NCI-H146 (cell line): ENCODE measurements at places on chromosomes 2 and 18.

DNA sequence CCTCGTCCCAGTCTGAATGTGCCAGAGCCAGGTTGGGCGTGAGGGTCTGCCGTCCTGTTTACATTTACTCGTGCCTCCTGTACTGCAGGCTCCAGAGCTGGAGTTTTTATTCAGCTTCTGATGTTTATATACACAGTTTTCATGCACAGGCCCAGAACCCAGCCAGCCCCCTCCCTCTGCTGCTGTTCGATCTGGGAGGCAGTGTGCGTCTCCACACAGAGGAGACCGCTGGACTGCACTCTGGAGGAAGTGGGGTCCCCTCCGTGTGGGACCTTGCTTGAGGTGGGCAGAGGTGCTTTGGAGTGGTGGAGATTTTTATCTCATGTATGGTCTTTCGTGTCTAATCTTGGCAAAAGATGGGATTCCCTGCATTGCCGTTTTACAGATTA is 90.6 kb downstream of the GLI2 start:
- DNase-seq = no peak

- DNase-seq = peak; percentile 90
Observed at GRCh38 chr18:61127714-61128467, 205.3 kb upstream of the CDH20 start.

- DNase-seq = no peak
Observed at GRCh38 chr18:13279181-13280069, 60.9 kb downstream of the LDLRAD4 start.

DNA sequence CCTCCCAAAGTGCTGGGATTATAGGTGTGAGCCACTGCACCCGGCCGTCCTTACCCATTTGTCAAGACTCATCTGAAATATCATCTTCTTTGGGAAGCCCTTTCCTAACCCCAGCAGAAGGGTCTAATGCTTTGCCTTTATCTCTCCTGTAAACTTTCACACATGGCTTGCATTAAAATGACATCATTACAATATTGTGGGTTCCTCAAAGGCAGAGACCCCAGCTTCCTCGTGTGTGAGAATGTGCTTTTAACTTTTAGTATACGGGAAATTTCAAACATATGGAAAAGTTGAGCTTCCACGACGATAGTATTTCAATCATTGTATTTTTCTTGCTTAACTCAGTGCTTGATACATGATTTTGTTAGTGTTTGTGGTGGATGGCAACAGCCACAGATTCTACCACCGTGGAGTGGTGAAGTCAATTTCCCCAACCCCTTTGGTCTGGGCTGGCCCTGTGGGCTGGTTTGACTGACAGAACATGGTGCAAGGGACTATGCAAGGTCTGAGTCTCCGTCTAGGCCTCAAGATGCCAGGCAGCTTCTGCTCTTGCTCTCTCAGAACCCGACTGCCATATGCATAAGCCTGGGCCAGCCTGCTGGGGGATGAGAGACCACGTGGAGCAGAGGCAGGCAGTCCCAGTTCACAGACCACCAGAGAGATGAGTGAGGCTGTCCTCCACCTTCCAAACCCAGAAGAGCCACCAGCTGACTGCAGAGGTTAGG is 39.9 kb downstream of the NGEF start:
- no peak for DNase-seq

DNA sequence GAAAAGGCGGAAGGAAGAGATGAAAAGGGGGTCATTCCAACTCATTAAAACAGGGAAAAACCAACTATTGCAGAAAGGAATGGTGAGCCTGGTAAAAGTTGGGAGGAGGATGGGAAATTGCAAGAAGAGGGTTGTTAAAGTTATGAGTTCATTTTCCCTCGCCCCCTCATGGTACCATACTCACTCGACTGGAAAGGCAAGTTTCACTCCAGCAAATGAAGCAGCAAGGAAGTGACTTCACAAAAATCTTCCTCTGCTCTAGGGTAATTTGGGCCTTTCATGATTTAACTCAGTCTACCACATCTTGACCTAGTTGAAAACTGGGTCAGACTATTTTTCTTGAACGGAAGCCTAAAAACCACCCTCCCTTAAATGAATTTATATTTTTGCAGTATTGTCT is 22.8 kb upstream of the DAW1 start:
- no peak for DNase-seq

- DNase-seq = no peak
Observed at GRCh38 chr2:1718339-1719220, 25.7 kb downstream of the PXDN start.

- DNase-seq = no peak
Observed at GRCh38 chr2:169979025-169979424, 151.8 kb downstream of the UBR3 start.

DNA sequence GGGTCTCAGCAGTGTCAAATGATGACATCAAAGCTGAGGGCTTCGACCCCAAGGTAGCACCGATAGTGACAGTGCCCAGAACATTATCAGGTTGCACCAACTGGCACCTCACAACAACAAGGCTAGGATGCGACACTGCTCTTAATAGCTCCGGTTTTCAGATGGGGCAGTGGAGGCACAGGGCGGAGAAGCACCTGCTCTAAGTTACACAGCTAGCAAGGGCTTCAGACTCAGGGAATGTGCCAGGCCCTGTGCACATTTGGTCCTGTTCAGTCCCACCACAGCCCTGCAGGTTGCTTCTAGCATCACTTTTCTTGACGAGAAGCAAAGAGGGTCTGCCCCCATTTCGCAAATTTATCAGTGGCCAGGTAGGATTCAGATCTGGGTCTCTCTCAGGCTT is 74.1 kb downstream of the DGKD start:
- no peak for DNase-seq

DNA sequence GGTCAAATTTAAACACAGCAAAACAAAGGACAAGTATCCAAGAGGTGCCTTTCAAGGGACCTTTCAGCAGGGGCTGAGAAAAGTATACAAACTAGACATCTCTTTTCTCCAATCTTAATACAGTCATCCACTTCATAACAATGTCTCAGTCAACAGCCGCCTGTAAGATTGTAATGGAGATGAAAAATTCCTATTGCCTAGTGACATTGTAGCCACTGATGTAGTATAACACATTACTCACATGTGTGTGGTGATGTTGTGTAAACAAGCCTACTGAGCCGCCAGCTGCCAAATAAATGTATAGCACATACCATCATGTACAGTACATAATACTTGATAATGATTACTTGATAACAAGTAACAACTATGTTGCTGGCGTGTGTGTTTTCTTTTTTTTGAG is 31.0 kb downstream of the VIT start:
- DNase-seq = no peak

- DNase-seq = peak; percentile 35
Observed at GRCh38 chr2:200863782-200864175, 679 bp downstream of the CLK1 start.

GRCh38 chr2:224272237-224272910 is 129.5 kb downstream of the FAM124B start:
- no peak for DNase-seq

- no peak for DNase-seq
Observed at GRCh38 chr2:165275932-165276331, 36.7 kb downstream of the SCN2A start.

DNA sequence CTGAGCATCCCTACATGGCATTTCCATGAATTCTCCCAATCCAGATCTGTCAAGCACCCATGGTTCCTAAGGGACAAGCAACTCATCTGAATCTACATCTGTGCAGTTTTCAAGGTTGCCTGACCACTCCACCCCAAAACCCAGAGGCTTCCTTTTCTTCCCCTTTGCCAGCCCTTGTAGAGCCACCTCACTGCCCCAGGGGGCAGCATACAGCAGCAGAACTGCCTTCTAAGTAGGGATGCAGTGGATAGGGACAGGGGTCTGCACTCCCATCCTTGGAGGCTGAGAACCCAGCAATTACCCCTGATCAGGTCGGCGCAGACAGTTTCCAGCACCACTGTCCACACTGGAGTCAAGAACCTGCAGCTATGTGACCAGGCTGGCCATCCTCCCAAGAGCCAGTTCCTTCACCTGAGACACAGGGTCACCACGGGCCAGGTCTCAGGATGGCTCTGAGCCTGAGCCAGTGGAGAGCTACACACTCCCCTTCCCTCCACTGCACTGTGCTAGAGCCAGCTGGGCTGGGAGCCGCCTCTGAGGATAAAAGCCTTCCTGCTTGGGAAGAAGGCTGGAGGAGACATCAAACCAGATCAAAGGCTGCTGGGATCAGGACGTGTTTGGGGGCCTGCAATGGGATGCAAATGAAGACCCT is 283.1 kb downstream of the CELF4 start:
- DNase-seq = no peak

GRCh38 chr2:74789271-74789670 is 44.7 kb upstream of the HK2 start:
- DNase-seq = no peak

DNA sequence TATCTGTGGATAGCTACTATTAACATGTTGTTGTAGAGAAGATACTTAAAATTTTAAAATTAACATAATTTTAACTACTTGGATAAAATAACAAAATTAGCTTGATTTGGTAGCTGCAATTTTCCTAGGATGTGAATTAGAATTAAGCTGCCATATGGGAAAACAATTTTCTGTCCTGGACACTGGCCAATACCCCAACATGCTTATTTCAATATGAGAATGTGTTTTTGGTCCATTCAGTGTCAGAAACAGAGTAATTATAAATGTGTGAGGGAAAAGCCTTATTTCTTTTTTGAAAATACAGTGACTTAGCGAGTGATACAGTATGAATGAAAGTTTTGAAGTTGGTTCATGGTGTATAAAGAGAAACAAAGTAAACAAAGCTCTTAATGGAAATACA is 948.3 kb upstream of the GYPC start:
- no peak for DNase-seq

GRCh38 chr2:43328133-43328532 is 101.7 kb upstream of the ZFP36L2 start:
- DNase-seq = no peak

DNA sequence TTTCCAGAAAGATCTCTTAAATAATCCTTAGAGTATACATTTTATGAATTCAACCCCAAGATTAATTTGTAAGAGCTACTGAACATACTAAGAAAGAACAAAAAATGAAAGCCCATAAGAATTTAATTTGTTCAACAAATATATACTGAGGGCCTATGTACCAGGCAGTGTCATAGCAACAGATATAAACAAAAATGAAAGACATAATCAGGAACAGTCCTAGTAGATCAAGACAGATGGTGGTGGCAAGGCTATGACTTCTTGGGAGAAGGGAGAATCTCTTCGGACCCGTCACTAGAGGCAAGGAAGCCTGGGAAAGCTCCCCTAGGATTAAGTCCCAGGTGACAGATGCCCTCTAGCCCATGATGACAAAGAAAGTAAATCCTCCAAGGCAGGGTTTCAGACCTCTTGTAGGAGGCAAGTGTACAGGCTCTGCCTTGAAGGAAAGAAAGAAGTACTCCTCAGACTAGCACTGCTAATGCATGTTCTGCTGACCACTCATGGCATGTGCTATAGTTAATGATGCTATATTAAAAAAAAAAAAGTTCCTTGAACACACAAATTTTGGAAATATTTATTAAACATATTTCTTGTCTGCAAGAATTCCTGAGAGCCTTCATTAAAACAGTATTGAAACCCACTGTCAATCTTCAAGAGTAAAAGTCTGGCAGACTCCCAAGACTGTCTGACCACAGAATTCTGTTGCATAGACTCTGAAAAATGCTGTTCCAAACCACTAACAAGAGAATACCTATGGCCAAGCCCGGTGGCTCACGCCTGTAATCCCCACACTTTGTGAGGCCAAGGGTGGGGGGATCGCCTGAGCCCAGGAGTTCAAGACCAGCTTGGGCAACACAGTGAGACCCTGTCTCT is 31.5 kb downstream of the NOL10 start:
- DNase-seq = no peak

DNA sequence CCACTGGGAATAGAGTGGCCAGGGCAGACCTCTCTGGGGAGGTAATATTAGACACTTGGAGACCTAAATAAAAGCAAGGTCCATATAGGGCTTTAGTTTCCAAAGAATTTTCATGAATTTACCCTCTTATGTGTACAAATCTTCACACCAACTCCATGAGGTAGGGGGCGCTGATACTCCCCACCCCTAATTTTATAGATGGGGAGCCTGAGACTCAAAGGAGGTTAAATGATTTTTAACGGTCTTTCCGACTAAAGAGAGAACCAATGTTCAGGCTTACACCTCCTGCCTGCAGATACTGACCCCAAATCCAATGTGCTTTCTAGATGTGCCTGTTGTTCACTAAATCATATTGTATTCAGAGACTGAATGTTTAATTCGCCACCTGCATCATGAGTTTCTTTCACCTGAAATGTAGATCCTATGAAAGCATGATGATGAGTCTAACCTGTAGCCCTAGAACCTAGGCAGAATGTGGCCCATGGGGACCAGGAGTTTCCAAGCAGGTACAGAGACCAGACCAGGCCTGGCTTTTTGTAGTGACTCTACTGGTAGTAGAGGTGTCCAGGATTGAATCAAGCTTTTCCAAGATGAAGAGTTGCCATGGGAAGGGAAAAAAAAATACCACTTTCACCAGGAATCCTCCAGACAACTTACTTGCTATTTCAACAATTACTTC is 16.8 kb upstream of the PAX3 start:
- DNase-seq = no peak

DNA sequence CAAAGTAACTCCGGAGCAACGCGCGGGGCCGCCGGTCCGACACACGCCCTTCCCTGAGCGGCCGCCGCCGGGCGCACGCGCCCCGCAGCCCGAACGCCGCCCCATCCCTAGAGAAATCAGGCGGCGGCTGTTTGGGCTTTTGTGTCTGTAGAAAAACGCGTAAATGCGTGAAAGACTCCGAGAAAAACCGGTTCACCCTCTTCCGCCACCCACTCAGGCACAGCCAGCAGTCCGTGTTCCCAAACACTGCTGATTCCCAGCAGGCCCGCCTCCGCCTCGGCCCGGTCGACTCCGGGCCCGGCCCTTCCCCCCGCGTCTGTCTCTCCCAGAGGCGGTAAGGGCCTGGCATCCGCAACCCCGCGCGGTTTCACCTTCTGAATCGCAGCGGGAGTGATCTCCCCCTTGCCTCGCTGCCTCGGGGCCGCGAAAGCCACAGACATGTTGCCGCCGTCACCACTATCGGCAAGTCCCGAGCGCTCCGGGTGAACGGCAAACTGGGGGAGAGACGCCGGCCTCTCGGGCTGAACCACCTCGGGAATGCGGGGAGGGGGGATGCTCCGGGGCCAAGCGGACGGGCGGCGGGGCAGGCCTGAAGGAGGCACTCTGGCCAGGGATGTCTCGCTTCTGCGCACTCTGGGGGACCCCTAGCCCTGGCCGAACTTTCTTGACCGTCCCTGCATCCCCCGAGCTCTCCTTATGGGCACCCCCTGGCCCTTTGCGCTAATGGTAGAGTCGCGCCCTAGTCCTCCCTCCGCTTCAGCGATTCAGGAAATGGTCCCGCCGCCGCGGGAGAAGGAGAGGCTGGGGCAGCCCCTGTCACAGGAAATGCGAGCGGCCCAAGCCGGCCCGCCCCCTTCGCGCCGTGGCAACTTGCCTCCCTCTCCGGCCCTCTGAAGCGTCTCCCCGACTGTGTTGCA is at the start of gene SS18:
TSS of gene SS18 (minus strand) at position 484 of the 917 bp plus-strand sequence. CDS start at position 440, 44 bp downstream.
- peak; percentile 96 for DNase-seq

GRCh38 chr2:135728064-135728743 is 13.5 kb upstream of the UBXN4 start:
- DNase-seq = no peak

- DNase-seq = no peak
Observed at GRCh38 chr2:159637988-159638501, 21.7 kb upstream of the BAZ2B start.
